ENCODE measurements at places on chromosomes 2 and 18. TPM values are rescaled to one million over a fixed set of nuclear protein-coding genes. Genes with fewer than 3 reads are reported as not detected.

Gene HOXD3
- polyA plus RNA-seq = 0.07 TPM

Gene MAPK4
- not detected for polyA plus RNA-seq

Gene REG3A
- polyA plus RNA-seq = not detected

Gene SH3RF3
- 3.6 TPM for polyA plus RNA-seq

Gene LIMS4
- polyA plus RNA-seq = 8.7 TPM

Gene AFF3
- 13.8 TPM for polyA plus RNA-seq

Gene CXCR1
- polyA plus RNA-seq = not detected

Gene GAREM2
- polyA plus RNA-seq = 1.3 TPM

Gene CPO
- not detected for polyA plus RNA-seq

GRCh38 chr2:26846334-26847306 is 1.3 kb upstream of the DPYSL5 start:
- peak; percentile 6 for DNase-seq

DNA sequence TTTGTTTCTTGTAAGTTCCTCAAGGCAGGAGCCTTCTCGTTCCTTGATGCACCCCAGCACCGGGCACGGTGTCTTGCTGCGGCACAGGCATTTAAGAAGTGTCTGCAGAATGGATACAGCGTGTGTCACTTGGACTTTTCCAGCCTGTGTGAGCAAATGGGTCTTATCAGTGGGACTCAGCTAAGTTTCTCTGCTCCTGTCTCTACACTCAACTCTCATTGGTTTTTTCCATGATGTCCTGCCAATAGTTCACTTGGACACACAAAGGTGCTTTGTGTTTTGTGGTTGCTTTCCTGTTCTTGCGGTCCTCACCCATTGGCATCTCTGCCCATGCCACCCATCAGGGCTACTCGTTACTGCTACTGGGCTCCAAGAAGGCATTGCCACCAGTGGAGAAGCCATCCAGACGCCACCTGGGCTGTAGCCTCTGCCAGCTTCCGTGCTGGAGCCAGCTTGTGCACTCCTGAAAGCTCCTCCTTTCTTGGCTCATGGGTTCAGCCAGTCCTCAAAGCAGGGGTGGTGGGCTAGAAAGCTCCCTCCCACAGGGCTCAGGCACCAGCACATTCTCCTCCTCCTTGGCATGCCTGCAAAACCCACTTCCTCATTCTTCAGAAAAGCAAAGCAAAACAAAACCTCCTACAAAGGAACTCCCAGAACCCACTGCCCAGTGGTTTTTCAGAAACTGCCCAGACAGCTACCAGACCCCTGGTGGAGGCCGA is 41.4 kb downstream of the IL1R2 start:
- DNase-seq = no peak

GRCh38 chr2:184971546-184972068 is 373.3 kb downstream of the ZNF804A start:
- DNase-seq = no peak

DNA sequence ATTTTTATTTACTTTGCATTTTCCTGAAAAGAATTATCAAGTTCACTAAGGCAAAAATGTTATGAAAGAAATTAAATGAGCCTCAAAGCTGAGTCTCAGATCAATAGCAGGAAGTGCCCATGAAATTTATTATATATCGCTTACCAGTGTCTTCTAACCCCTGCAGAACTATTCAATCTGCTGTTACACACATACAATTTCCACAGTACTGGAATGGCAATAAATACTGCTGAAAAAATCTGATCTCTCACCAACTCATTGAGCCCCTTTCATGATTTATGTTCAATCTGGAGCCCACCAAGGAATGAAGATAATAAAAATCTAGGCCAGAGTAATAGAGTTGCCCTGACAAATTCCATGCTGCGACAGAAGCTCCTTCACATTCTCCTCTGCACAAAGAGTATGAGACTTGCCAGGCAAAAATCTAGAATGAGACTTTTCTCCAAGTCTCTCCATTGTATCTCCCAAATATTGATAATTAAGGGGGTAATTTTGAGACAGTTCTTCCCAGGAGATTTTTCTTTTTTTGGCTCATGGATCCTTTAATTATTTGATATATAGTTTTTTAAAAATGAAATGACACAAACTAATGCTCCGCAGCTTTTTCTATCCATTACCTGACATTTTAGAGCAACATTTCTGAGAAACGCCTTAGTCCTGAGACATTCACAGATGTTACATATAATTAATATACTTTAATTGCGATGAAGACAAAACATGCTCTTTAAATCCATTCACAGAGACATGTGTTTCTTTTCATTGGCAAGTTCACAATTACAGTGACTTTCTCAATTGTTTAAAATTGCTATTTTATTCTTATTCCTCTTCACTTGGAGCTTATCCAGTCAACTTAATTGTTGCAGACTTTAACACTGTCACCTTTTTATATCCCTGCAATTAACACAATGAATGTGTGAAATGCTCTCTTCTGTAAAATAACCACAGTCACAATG is 1020.4 kb downstream of the CBLN2 start:
- no peak for DNase-seq

GRCh38 chr18:73750052-73750451 is 397.6 kb downstream of the FBXO15 start:
- no peak for DNase-seq

- no peak for DNase-seq
These were observed 10.8 kb downstream of the AGFG1 start for GRCh38 chr2:227482638-227483340.

DNA sequence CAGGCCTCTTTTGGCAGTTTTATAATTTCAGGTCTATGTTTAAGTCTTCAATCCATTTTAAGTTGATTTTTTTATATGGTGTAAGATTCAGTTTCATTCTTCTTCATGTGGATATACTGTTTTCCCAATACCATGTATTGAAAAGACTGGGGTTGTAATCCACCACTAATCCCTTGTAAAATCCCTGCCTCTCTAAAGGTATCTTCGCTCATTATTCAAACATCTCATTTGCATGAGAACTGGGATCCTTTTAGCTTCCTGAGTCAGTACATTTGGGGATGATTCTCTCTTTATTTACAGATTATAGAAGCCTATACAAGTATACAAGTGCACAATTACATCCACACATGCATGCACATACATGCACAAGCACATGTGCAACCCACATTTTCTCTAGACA is 25.3 kb downstream of the DHRS9 start:
- DNase-seq = no peak

GRCh38 chr2:68863996-68864395 is 7.2 kb downstream of the BMP10 start:
- DNase-seq = no peak

DNA sequence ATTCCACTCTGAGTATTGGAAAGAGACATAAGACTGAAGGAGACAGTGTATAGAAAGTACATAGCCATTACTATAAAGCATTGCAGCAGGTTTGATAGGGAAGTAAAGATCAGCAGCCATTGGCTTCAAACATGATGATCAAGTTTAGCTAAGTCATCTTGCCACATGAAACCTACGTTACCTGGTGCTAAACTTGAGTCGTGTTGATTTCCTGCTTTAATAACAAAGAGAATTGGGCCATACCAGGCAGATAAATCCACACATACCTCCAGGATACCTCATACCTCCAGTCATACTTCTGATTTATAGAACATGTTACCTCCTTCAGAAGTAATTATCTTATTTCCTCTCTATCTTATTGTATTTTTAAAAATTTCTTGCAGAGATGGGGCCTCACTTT is 10.3 kb upstream of the KYNU start:
- no peak for DNase-seq

GRCh38 chr2:218256612-218257350 is 4.0 kb upstream of the GPBAR1 start:
- no peak for DNase-seq

DNA sequence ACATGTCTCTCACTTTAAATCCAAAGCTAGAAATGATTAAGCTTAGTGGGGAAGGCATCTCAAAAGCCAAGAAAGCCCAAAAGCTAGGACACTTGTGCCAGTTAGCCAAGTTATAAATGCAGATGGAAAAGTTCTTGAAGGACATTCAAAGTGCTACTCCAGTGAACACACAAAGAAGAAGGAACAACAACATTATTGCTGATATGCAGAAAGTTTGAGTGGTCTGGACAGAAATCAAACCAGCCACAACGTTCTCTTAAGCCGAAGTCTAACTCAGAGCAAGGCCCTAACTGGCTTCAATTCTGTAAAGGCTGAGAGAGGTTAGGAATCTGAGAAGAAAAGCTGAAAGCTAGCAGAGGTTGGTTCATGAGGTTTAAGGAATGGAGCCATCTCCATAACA is 49.0 kb downstream of the PPP4R1 start:
- no peak for DNase-seq

GRCh38 chr2:56687169-56687568 is 503.4 kb downstream of the CCDC85A start:
- no peak for DNase-seq

- DNase-seq = no peak
These were observed 15.9 kb downstream of the RTP5 start for GRCh38 chr2:241885291-241885945.

- no peak for DNase-seq
These were observed 80.4 kb downstream of the LCLAT1 start for GRCh38 chr2:30527411-30527810.

- DNase-seq = no peak
These were observed 118.4 kb upstream of the LYPD1 start for GRCh38 chr2:132788310-132788838.

DNA sequence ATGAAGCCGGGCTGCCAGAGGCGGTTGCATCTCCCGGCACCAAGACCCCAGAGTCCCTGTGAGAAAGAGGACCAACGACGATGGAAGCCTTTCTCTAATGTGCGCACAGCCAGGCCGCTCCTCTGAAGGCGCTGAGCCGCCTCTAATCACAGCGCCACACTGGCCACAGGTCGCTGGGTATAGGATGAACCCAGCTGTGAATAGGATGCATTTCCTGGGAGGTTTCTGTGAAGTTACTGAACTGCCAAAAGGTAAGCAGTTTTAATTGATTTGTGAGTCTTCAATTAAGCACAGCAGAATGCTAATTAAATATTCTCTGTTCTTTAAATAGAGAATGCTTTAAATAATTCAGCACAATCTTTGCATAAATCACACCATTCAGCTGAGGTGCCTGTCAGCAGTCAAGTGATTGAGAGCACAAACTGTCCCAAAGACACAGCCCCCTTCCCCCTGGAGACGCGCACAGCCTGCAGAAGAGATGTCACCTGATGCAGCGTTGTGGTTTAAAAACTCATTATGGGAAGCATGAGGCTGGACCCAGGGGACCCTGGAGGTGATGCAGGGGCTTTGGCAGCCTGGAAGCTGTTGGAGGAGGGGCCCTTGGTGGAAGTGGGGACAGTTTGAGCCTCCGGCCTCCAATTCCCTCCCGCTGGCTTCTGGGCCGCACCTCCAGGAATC is 98.1 kb downstream of the RTP5 start:
- DNase-seq = no peak

DNA sequence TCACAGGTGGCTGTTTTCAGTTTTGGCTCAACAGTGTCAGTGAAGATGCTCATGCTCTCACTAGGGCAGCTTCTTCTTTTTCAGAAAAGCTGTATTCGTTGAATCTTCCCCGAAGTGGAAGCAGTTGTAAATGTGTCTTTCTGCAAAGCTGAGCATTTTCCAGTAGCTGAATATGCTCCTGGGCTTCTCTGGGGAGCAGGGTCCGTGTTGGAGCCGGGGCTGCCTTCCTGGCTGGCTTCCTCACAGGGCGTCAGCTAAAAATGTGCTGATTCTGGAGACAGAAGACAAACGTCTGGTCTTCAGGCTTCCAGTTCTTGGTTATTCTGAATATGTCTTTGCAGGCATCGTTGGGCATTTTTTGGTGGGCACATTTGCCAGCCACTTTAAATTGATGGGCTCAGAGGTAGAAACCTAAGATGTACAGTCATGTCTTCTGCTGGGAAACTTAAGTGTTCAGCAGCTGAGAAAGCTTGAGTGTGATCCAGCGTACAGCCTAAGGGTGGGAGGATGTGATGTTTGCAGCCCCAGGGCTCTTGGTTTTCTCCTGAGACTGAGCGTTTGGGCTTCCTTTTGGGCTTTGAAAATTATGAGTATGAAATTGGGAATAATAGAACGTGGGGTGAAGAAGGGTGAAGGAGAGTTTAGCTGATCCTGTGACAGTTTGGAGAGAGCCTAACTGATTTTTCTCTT is 19.0 kb downstream of the SETBP1 start:
- DNase-seq = no peak

DNA sequence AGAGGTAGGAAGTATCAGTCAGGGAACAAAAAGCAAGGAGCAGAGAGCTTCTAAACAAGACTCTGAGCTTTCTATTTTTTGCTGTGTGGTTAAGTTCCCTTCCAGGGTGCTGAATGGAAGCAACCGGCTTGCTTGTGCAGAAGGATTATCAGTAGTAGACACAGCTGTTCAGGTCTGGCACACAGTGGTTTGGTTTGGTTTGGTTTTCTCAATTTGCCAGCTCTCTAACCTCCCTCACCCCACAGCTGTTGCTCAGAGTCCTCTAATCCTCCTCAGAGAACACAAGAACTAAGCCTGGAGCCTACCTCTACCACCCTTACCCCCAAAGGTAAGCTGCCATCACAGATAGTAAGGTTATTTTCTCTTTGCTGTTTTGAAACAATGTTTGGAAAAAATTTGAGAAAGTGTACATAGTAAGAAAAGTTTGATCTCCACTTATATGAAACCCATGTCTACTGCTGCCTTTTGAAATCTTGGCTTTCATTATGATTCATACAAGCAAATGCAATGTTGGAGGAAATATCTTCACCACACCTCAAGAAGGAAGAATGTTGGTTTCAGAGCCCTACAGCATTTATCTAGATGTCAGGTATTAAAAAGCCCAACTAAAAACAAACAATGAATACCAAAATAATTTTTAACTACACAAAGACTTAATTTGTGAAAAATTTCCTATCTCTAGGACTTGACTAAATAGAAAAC is 255.3 kb downstream of the NR4A2 start:
- no peak for DNase-seq

GRCh38 chr18:58226429-58226828 is 182.4 kb downstream of the NEDD4L start:
- DNase-seq = no peak

GRCh38 chr2:179235463-179236108 is 29.0 kb downstream of the SESTD1 start:
- DNase-seq = peak; percentile 9
